ENCODE measurements at places on chromosomes 3 and 15.

DNA sequence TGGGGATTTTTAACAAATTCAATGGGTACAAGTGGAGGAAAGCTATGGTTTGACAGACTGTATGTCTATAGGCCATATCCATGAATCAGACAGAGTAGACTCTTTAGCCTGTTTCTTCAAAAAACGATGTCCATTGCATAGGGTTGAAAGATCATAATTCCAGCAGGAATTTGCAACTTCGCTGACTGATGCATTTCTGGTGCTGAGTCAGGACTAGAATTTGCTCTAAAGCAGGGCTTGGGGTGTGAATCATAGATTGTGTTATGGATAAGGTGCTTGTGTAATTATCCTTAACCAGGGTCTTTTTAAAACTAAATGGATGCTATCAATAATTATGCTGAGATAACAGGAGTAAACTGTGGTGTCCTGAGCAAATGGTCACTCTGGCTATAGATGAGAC is 200.4 kb upstream of the TBC1D5 start:
- no peak for DNase-seq

DNA sequence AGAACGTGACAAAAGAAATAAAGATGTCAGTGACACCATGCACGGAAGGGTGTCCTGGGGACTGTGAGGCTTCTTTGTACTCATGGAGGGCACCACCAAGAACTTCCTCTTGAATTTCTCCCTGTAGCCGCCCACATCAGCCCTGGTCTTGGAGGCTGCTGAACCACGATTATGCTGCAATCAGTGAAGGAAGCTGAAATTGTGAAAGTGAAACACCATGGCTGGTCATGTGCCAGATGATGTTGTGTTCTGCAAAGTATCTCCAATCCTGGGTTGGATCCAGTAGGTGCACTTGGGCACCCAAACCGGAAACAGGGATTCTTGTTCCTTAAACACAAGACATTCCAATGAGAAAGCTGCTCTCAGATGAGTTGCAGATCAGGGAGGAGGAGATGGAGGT is 104.4 kb upstream of the GOLGA6L6 start:
- DNase-seq = no peak

DNA sequence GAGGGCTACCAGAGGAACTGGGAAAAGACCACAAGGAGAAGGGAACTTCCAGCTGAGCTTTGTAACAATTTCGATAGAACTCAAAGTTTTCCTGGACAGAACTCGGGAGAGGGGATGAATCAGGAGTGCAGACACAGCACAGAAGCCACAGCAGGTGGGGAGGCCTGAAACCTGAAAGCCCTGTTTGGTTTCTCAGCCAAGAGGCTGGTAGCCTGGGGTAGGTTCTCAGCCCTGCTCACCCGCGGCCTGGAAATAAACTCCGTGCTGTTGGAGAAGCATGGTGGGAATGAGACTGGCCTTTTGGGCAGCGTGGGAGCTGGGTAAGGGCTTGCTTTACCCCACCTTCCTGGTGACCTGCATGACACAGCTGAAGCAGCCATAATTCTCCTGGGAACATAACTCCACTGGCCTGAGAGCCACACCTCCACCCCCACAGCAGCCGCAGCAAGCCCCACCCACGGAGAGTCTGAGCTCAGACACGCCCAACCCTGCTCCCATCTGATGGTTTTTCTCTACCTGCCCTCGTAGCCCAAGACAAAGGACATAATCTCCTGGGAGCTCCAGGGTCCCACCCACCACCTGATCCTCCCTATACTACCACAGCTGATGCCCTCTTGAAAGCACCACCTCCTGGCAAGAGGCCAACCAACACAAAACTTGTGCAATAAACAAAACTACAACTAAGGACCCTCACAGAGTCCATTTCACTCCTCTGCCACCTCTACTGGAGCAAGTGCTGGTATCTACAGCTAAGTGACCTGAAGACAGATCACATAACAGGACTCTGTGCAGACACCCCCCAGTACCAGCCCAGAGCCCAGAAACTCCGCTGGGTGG is 52.5 kb upstream of the CHRM5 start:
- no peak for DNase-seq

GRCh38 chr15:77481670-77482069 is 61.0 kb downstream of the HMG20A start:
- DNase-seq = no peak

DNA sequence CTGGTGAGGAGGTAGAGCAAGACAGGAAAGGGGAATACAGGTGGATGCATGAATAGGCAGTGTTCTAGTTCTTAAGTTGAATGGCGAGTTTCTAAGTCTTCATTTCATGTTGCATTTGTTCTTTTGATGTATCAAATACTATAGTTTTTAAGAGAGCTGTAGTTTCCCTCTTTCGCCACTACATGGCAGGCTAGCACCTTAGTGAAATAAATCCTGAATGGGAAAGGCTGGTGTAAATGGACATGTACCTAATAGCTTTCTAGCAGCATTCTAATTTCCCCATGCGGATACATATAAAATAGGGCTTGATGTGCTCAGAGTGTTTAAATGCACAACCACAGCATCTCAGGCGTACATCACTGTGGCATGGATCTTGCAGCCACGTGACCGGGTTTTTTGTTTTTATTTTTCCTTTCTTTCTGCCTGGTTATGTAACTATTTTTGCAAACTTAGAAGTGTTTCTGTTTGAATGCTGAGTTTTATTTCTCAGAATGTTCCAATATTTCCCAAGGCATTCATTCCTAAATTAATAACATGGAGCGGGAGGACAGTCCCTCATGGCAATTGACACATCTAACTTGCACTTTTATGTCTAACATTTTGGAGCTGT is 23.5 kb upstream of the CLN6 start:
- DNase-seq = no peak

- DNase-seq = no peak
Measured at GRCh38 chr15:72117486-72118016, 399 bp downstream of the MYO9A start.

DNA sequence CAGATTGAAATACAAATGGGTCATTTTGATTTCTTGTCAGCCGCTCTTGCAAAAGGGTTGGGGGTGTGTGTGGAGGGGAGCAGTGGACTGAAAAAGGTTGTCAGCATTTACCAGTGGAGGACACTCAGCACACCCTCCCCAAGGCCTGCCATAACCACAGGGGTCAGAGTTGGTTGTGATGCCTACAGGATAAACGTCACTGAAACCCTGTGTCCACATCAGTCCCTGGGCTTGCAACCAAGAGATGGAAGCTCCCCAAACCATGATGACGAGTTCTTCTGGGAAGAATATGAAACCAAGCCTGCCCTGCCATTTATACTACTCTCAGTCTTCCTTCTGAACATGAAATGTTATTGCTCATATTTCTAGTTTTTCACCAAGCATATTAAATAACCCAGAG is 54.0 kb upstream of the UMPS start:
- DNase-seq = no peak
